ENCODE measurements at places on chromosomes 12 and 14.

DNA sequence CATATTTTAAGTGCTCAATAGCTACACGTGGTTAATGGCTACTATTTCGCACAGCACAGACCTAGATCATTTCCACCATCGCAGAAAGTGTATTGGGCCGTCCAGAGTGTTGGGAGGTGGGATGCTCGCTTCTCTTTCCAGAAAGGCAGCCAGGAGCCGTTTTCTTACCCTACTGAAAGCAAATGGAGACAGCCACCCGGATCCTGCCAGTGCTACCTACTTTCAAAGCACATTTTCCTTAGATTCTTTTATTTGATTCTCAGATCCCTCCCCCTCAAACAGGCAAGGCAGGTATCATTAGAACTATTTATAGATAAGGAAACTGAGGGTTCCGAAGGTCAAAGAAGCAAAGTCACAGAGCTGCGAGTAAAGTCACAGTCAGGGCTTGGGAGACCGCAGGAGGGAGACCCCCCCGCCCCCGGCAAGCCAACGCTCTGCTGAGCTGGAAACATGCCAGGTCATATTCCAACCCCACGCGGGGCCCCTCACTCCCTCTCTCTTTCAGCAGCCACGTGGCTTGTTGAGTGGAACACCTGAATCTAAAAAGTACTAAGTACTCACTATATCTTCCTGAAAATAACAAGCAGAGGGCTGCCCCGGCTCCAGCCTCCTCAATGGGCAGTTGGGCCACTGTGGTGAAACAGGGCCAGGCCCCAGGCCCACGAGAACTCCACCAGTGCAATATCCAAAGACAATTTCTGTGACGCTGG, 36.2 kb downstream of the PRIMA1 start:
- DNase-seq, result no peak

- DNase-seq, result no peak
Measured at GRCh38 chr12:3251067-3251466, 173.9 kb downstream of the TSPAN9 start.

DNA sequence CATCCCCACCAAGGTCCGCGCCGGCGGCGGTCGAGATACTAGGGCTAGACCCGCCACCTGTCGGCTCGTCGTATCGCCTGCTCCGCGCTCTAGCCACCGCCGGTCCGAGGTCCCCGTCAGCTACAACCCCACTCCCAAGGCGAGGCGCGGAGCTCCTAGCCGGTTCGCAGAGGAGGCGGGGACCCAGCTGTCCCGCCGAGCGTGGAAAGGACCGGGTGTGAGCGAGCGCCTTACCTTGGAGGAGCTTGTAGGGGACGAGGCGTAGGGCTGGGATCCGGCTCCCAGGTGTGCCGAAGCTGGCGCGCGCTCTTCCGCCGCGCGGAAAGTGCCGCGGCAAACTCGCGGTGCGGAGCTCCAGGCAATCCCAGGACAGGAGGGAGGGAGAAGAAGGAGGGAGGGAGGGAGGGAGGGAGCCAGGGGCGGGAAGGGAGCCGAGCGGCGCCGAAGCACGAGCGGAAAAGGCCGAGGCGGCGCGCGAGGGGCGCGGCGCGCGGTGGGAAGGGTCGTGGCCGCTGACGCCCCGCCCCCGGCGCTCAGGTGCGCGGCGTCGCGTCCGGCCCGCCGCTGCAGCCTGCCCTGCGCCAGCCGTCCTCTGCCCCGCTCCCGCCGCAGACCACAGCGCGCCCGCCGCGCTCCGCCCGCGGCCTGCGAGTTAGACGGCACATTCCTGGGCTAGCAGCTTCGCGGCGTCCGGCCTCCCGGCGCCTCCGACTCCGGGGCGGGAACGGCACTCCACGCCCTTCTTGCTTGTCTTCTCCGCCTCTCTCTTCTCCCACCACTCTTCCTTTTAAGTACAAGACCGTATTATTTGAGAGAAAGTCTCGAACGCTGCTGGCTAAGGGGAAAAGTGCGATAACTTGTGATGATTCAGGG, at the start of gene PAWR:
Gene PAWR (minus strand): TSS at position 327 of the 873 bp plus-strand sequence. CDS start 720 bp downstream, outside the sequence.
- DNase-seq, result peak; percentile 87

- no peak for DNase-seq
Measured at GRCh38 chr14:26528415-26529182, 69.2 kb downstream of the NOVA1 start.

- no peak for DNase-seq
Measured at GRCh38 chr14:50051106-50051505, 65.3 kb downstream of the VCPKMT start.

DNA sequence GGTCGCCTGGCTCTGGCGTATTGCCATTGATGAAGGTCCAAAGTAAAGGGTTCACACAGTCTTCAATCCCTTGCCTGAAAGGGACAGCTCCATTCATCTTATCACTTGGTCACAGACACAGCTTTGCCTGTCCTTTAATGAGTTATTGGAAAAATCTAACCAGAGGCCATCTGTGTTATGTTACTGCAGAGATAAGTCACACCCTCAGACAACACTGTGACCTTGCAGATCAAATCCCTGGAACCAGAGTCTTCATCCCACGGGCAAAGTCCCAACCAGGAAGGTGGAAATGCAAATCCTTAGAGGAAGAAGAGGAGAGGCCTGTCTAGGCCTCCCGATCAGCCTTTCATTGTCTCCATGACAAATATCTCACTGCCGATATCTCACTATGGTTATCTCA, 68.3 kb upstream of the SCN8A start:
- no peak for DNase-seq

GRCh38 chr12:124428792-124429281, 133.9 kb downstream of the RFLNA start:
- DNase-seq, result no peak

- DNase-seq, result no peak
Measured at GRCh38 chr14:75489480-75489837, 32.8 kb upstream of the BATF start.

DNA sequence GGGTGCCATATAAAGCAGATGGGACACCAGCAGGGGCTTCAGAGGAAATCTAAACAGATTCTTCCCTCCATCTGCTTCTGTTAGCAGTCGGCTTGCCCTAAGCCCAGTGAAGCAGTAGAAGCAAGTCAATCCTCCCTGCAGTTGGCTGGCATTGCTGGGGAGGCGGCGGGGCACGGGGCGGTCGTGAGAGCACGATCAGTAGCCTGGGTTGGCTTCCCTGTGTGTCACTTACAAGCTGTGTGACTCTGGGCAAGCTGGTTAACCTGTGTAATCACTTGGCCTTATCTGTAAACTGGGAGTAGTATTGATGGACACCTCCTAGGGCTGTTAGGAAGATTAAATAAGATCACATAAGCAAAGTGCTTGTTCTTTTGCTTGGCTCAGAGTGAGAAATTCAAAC, 19.4 kb downstream of the MYRFL start:
- peak; percentile 95 for DNase-seq

DNA sequence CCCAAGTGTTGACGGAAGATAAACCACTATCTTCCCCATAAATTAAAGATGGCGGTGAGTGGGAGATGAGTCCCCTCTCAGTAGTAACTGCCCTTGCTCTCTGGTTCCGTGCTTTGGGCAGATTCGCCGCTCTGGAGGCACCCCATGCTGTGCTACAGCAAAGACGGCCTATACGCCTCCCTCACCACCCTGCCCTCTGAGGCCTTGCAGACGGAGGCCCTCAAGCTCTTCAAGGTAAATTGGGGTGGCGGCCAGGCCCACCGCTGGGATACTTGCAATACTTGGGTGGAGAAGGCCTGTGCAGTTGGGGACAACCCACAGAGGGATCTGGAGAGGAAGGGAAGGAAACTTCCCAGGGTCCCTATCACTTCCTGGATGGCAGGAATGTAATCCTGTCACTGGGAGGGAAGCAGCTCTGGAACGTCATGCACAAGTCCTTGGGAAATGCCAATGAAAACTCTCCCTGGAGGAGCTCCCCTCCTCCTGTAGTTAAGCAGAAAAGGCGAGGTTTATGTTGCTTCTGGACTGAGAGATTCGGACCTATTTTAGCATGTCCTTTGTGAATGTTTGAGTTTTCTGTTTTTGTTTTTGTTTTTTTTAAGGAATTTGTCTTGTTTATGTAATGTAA, 22.8 kb downstream of the PIGH start:
- no peak for DNase-seq

GRCh38 chr14:74865156-74865555, 10.8 kb downstream of the PROX2 start:
- no peak for DNase-seq

- no peak for DNase-seq
Measured at GRCh38 chr14:76957224-76957891, 71.2 kb downstream of the IRF2BPL start.

DNA sequence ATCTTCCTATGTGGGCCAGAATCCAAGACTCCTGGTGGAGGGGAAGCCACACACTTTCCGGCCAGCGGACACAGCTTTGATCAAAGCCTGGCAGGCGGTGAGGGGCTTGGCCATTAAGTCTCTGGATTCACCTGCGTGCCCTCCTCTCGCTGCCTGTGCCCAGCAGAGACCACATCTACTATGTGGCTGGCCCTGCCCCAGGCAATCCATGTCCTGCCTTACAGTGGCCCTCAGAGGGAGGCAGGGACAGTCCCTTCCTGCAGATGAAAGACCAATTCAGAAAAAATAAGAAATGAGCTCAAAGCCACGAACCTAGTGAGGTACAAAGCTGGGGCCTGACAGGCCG, 82.7 kb upstream of the GPR68 start:
- DNase-seq, result no peak

GRCh38 chr12:9751204-9752144, 9.2 kb downstream of the CD69 start:
- peak; percentile 20 for DNase-seq

DNA sequence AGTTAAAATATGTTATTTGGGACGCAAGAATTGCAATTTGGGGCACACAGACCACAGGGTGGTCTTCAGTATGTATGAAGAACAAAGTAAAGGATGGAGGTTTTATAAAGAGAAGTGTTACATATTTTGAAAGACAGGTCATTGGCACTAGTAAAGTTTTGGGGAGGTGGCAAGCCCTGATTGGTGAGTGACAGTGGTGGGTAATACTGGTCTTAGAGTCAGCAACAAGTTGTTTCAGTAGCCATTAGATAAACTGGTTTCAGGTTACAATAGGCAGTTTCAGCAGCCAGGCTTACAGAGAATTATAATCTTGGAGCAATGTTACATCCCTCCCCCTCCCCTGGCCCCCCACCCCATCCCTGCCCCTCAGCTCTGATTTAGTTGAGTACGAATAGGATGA, 17.5 kb downstream of the MARK3 start:
- DNase-seq, result no peak

DNA sequence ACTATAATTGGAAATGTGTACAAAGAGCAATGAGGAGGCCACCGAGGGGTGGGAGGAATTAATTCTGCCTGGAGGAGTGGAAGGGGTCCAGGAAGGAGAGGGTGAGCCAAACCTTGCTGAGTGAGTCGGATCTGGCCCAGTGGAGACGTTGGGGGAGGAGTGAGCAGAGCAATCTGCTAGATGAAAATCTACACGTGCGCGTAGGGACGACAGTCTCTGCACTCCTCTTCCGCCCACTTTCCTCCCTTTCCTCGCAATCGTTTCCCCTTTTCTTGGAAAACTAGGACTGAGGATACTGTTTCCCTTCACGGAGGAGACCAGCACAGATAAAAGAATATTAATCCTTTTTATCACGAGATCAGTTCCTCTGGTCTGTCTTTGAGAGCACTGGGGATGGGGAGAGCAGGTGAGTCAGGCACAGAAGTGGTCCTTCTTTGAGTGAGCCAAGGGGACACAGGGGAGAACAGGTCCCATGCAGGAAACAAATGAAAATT, 2.9 kb upstream of the NAB2 start:
- DNase-seq, result no peak

GRCh38 chr12:108575199-108575912, 13.0 kb downstream of the ISCU start:
- no peak for DNase-seq

- no peak for DNase-seq
Measured at GRCh38 chr12:128190614-128191013, 76.4 kb upstream of the TMEM132C start.

- no peak for DNase-seq
Measured at GRCh38 chr12:52216100-52216499, 16.9 kb upstream of the KRT7 start.

- DNase-seq, result no peak
Measured at GRCh38 chr12:11854011-11854499, 204.6 kb downstream of the ETV6 start.

DNA sequence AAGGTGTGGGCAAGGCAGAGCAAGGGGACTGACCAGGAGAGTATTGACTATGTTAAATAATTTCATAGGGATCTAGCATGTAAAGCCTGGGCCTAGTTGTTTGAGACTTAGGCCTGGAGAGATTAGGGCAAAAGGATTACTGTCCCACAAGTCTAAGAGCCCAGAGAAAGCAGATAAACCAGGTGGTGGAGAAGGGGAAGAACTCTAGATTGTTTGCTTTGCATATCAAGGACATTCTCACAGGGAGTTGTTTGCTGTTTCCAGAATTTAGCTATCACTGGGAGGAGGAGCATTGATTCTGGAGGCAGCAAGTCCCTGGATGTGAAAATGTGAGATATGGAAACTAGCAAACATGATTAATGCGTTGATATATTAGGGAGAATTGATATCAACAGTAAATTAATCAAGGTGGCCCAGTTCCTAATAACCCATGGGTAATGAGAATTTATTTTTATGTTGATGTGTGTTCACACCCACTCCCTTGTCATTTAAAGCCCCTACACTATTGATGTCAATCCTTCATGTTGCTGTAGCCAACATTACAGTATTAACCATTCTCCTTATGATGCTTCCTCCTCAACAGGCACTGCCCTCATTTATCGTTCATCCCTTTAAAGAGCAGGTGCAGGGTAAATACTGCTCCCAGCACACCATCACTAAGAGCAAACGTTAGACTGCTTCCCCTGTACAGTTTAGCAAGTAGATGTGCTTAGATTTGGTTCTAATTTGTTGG, 1666.7 kb upstream of the FLRT2 start:
- DNase-seq, result no peak

GRCh38 chr12:106358396-106359241, 1.1 kb downstream of the POLR3B start:
- no peak for DNase-seq

DNA sequence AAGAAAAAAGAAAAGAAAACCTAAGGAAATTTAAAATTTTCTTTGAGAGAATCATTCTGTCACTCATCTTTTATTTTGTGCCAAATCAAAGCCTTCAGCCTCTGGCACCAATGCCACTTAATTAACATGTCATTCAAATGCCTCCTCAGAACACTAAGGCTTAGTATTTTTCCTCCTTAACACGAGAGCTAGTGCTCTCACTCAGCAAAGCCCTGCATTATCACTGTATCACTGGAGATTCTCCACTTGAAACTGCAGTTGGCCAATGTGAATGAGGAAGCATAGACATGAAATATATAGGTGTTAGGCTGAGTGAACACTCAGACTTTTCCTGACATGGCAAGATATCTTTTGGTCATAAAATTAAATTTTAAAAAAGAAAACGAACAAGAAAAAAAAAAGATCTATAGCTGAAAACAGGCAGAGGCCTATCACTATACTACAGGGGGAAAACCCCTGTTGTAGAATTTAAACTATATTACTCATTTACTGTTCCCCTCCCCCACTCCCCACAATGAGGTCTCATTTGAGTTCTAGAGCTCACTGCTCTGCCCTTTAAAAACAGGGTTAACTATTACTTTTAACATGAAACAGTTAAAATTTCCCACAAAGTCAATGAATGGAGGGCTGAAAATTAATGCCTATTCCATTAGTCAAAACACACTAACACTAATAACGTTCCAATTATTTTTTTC, 5.1 kb downstream of the MBIP start:
- no peak for DNase-seq

- no peak for DNase-seq
Measured at GRCh38 chr14:38105106-38105702, 102.5 kb upstream of the SSTR1 start.

Measured in NCI-H2171 treated with DMSO at 0.1 percent for 48 hours (cell line).